Stimulated activated CD4-positive, alpha-beta T cell treated with anti-CD3 and anti-CD28 coated beads, Interleukin-2, amount 100 ng/mL, for 4 hours (primary cell): ENCODE measurements at places on chromosomes 1 and 21.

- no peak for DNase-seq
Observed at GRCh38 chr1:191869790-191870312, 288.4 kb upstream of the RGS18 start.

DNA sequence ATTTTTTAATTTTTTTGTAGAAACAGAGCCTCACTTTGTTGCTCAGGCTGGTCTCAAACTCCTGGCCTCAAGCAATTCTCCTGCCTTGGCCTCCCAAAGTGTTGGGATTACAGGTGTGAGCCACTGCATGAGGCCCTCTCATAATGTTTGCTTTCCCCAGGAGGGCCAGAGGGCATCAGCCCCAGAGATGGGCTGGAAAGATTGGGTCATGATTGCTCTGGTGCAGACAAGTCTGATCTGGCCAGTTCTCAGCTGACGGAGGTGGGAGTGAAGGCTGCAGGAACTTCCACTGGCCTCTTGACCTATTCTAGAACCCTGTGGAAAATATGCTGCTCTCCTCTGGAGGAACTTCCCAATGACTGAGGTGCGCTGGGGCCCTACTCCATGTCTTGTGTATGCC is 43.4 kb upstream of the RD3 start:
- DNase-seq = no peak

DNA sequence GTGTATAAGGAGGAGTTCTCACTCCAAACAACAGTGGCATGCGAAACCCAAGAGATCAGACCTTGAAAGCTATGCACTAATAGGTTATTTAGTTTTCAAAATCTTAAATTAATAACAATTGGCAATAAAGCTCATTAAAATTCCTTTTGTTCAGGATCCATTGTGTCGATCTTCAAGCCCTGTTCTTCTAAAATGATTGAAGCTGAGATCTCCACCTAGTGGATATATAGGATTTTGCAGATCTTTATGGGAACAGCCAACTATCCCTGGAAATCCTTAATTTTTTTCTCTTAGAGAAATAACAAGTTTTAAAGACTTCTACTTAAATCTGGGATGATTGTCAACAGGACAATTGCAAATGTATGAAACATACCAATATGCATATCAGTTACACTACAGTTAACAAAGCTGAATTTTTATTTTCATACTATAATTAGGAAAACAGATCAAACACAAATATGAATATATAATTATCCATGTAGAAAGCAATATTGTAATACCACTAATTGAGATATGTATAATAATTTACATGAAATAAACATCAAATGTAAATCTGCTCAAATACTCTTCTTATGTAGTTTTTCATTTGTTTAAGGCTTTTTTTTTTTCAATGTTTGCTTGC is 43.3 kb downstream of the LRRC53 start:
- DNase-seq = no peak

GRCh38 chr1:214683621-214684020 is 80.6 kb downstream of the CENPF start:
- no peak for DNase-seq

- DNase-seq = no peak
Observed at GRCh38 chr21:43778469-43779335, 2.6 kb upstream of the CSTB start.

- no peak for DNase-seq
Observed at GRCh38 chr1:186498695-186499389, 37.9 kb upstream of the PDC start.

DNA sequence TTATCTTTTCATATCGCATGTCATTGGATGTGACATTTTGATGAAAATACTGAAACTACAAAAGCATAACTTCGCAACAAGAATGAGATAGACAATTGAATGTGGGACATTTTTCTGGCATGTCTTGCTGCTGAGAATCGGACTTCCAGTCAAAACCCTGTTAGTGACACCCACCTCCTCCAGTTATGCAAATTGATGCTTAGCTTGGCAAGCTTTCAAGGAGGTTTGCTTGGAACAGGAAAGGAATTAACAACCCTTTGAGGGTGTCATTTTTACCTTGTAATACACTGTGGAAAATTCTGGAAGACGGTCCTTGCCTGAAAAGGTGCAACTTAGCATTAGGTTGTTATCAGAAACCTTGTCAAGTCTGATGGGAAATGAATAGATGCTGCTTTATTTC is 38.8 kb upstream of the FAM3B start:
- no peak for DNase-seq

DNA sequence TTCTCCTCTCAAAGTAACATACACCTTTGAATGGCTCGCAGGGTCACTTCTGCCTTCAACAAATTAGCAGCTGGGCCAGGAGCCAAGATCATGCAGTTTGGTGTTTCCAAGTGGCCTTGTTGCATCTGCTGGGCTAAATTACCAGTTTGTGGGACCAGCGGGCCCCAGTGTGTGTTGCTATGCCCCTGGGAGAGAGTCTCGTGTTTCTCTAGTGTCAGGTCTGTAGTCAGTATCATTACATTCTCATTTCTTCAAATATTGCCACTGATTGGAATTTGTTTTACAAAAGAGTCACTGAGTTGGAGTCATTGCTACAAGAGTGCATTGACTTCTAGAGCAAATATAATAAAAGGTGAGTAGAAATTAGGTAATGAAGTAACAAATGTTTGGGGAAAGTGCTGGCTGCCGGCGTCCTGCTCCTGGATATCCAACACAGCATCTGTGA is 35.5 kb downstream of the RHOU start:
- no peak for DNase-seq

DNA sequence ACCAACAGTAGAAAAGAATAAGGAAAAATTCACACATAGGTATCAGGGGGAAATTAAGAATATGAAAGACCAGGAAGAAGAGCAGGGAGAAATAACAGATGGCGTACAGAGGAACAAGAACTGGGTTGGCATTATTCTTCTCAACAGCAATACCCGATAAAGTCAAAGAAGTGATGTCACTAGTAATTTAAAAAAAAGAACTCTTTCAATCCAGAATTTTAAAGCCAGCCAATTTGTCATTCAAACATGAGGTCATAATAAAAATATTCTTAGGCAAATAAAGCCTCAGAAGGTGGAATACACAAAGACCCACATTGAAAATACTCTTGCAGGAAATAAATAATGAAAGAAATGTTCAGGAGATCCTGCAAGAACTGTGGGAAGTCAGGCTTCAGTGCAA is 8.8 kb downstream of the NCMAP start:
- DNase-seq = no peak

DNA sequence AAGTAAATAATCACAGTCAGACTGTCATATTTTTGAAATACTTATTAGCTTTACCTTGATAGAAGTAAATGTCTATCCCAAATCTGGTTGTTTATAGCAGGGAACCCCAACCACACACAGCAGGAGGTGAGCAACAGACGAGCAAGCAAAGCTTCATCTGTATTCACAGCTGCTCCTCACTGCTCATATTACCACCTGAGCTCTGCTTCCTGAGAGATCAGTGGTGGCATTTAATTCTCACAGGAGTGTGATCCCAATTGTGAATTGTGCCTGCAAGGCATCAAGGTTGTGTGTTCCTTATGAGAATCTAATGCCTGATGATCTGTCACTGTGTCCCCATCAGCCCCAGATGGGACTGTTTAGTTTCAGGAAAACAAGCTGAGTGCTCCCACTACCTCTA is 104.3 kb downstream of the GPATCH2 start:
- no peak for DNase-seq

GRCh38 chr1:153231363-153231762 is 14.0 kb downstream of the PRR9 start:
- DNase-seq = no peak

DNA sequence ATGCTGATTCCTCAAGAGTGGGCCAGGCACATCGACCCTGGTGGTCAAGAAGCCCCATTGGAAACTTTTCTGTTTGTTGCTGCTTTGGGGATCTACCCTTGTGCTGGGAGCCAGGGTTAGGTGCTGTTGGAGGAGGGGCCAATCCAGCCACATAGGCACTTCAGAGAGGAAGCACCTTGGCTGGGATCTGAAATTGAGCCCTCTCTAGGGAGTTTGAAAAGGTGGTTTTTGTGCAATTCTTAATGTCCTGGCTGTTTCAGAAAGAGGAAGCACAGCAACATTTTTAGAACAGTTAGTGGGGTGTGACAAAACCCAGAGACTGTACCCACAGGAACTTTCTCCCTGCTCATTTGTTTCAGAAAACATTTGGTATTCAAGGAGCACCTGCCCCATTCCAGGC is 17.2 kb upstream of the BEND5 start:
- DNase-seq = no peak

GRCh38 chr1:151958959-151959358 is 34.7 kb downstream of the S100A10 start:
- no peak for DNase-seq

DNA sequence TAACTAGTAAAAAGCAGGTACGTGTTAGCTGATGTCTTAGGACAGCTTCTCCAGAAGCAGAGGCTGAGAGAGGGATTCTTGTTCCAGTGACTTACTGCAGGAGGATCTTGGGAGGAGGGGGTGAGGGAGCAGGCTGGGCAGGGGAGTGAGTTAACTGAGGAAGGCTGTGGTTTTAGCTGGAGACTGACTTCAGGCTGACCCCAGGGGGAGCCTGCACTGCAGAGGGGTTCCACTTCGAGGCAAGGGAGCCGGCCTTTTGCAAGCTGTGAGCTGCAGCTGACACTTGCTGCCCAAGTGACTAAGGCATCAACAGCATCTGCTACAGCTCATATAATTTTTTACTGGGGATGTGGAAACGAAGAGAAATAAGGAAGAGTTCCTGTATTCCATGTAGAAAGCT is 50.4 kb upstream of the SOD1 start:
- no peak for DNase-seq

DNA sequence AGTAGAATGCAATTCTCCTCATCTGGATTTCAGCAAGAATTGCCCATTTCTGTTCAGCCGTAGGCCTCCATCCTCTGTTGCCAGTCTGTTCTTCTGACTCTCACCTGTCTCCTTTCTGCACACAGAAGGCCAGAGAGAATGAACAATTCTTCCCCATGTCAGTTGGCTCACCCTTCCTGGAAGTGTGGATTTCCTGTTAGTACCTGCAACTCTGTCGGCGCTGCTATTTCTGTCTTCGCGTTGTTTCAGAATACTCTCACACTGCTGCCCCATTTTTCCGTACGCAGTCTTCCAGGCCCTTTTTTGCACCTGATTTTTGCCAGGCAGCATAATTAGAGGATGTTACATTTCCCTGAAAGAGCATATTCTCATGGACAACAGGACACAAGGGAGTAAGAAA is 200.7 kb downstream of the FGGY start:
- no peak for DNase-seq

- no peak for DNase-seq
Observed at GRCh38 chr1:115539061-115539460, 102.7 kb upstream of the VANGL1 start.

DNA sequence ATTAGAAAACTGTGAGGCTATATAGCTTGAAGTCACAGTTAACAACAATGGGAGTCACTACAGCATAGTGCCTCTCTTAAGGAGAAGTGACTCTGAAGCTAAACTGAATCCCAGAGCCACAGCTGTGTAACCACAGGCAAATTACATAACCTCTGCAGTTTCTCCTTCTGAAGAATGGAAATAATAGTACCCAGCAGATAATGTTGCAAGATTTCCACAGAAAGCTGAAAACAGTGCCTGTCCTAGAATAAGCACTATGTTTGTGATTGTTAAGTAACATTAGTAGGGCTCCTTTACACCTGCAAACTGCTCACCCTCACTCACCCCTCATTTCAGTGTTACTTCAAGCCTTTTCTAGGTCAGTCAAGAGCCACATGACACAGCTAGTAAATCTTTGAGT is 886.7 kb downstream of the PLA2G4A start:
- DNase-seq = no peak

DNA sequence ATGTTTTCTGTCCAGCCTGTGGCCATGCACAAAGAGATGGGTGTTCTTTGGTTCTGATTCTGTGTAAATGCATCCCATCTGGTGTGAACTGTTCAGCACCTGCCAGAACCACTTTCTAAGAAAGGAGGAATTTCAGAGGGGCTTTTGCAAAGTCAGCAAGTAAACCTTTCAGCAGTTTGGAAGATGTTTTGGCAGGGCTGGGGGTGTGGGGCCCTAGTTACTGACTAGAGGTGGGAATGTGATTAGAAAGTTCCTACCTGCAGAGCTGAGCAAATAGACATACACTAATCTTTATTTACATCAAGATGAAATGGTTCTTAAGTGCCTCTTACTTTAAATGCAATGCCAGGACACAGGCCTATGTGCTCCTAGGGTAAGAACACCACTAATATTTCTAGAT is 378.1 kb upstream of the USP24 start:
- DNase-seq = no peak

DNA sequence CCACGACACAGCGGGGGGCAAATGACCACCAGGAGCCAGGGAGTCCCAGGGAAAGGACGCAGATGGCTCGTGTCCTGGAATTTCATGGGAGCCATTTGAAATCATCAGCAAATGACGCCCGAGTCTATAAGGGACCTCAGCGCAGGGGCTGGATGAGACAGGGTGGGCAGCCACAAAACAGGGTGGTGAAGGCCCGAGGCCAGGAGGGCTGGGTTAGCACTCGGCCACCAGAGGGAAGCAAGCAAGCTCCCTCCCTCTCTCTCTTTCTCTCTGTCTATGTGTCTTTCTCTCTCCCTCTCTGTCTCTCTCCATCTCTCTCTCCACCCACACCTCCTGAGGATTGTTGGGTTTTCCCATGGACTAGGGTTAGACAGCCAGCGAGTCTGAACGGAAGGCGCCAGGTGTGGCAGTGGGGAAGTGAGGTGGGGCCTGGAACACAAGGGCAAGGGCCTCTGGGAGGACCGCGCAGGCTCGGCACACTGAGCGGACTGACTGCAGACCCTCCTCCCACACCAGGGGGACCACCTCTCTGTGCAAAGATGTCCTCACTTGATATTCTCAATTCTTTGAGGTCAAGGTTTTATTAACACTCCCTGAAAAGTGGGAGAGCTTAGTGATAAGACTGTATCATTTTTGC is 73.8 kb upstream of the TMPRSS2 start:
- DNase-seq = no peak

GRCh38 chr1:115224636-115225035 is 113.4 kb downstream of the NGF start:
- DNase-seq = no peak

- no peak for DNase-seq
Observed at GRCh38 chr1:187096689-187097088, 267.9 kb downstream of the PLA2G4A start.
